ENCODE measurements at places on chromosomes 3 and 15. TPM values are rescaled to one million over a fixed set of nuclear protein-coding genes. Genes with fewer than 3 reads are reported as not detected.

TRANK1 gene
- total RNA-seq, result 13.5 TPM

BUB1B gene
- total RNA-seq, result 4.6 TPM

CD200 gene
- 3.2 TPM for total RNA-seq

MED12L gene
- 0.58 TPM for total RNA-seq

BMF gene
- total RNA-seq, result 2.3 TPM

STAB1 gene
- total RNA-seq, result 70.3 TPM

PLCL2 gene
- 2.9 TPM for total RNA-seq

PRTG gene
- total RNA-seq, result 0.72 TPM

ST3GAL6 gene
- 38.7 TPM for total RNA-seq

AP3B2 gene
- 2.9 TPM for total RNA-seq

GPX1 gene
- total RNA-seq, result 155 TPM

LDHAL6B gene
- total RNA-seq, result not detected

WDR5B gene
- total RNA-seq, result not detected

LYZL4 gene
- total RNA-seq, result not detected

UROC1 gene
- not detected for total RNA-seq

CXCR6 gene
- not detected for total RNA-seq

CPNE9 gene
- not detected for total RNA-seq

Measured in stomach (tissue), 19 donors.